ENCODE measurements at places on chromosomes 7 and 10.

GRCh38 chr7:2728316-2729030 is 40.5 kb downstream of the AMZ1 start:
- DNase-seq: no peak

- no peak for DNase-seq
Observed at GRCh38 chr10:124827474-124827873, 25.9 kb downstream of the ABRAXAS2 start.

GRCh38 chr10:24340446-24340845 is 131.5 kb downstream of the KIAA1217 start:
- no peak for DNase-seq

DNA sequence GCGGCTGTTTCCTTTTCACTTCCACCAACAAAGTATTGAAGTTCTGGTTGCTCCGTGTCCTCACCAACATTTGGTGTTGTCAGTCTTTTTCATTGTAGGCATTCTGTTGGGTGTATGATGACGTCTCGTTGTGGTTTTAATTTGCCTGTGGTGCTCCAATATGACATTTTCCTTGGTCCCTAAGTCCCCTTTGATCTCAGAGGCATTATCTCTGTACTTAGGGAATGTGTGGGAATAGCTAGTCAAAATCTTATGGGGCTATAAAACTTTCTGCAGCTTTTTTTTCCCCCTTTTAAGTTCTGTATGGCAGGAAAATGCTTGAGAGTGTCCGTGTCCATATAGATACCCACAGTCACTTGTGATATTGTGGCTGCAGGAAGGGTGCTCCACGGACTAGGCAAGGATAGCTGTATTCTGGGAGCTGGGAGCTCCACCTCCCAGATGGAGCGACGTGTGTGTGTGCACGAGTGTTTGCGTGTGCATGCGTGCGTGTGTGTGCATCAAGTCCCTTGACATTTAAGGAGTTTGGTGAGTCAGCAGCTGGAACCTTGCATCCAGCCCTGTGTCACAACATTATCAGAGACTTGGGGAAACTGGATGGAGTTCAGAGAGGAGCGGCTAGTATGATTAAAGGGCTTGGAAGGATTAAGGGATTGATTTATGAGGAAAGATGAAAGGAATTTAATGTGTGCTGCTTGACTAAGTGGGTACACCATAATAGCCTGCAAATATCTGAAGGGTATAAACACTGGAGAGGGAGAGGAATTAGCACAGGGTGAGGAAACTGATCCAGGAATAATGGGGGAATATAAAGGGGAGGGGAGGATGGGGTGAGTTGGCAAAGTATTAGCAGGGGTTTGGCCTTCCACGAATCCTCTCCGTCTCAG is 66.8 kb downstream of the LRMDA start:
- no peak for DNase-seq

DNA sequence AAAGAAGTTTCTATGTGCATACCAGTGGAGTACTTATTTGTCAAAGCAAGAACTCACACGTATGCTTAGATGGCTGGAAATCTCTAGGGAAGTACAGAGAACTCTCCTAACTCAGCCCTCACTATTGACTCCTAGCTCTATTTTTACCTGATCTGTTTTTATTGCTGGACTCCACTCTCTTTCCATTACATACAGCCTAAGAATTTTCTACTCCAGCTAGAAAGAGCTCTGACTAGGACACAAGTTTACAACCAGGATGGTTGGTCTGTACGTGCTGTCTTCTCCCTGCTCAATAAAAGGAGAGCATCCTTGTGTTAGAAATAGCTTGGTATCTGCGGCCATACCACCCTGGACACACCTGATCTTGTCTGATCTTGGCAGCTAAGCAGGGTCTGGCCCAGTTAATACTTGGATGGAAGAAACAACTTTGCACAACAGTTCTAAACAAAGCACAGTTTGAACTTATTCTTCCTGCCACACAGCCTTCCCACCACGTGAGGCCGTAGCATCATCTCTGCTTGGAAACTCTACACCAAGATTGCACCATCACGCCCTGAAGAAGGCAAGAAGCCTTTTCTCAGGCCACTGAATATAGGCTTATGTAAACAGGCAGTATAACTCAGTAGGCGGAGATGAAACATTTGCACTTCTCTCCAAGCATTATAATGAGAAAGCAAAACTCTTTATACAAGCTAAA is 50.7 kb downstream of the KCNMA1 start:
- no peak for DNase-seq

DNA sequence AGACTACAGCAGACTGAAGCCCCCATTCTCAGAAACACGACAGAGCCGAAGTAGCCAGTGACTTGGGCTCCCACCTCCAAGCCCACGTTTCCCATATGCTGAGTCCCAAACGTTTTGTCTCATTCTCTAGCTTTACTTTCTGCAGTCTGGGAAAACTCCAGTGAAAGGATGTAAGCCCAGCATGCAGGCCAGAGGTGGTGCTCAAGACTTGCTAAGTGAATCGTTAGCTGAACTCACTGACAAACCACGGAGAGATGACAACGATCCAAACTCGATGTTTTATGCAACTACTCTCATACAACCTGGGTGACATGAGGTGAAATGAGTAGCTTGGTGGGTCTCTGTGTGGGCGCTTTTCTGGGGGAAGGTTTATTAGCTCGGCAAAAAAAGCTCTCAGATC is 731.8 kb downstream of the SUGCT start:
- no peak for DNase-seq
